Tibial artery (tissue), 4 donors: ENCODE measurements at places on chromosomes 1 and 21.

- DNase-seq, result no peak
Observed at GRCh38 chr1:53665996-53666395, 73.0 kb downstream of the GLIS1 start.

- peak; percentile 83 for DNase-seq
Observed at GRCh38 chr1:226939438-226940028, 561 bp upstream of the COQ8A start.

- DNase-seq, result no peak
Observed at GRCh38 chr1:167518331-167518700, at the start of gene CD247. TSS of gene CD247 (minus strand) at chr1:167518529. CDS start at chr1:167518465, 64 bp downstream.

GRCh38 chr1:91619881-91620280, 119.2 kb downstream of the CDC7 start:
- no peak for DNase-seq

GRCh38 chr1:189774721-189775287, 702.9 kb downstream of the BRINP3 start:
- no peak for DNase-seq

- DNase-seq, result no peak
Observed at GRCh38 chr1:223683586-223684487, 18.3 kb upstream of the CAPN8 start.

DNA sequence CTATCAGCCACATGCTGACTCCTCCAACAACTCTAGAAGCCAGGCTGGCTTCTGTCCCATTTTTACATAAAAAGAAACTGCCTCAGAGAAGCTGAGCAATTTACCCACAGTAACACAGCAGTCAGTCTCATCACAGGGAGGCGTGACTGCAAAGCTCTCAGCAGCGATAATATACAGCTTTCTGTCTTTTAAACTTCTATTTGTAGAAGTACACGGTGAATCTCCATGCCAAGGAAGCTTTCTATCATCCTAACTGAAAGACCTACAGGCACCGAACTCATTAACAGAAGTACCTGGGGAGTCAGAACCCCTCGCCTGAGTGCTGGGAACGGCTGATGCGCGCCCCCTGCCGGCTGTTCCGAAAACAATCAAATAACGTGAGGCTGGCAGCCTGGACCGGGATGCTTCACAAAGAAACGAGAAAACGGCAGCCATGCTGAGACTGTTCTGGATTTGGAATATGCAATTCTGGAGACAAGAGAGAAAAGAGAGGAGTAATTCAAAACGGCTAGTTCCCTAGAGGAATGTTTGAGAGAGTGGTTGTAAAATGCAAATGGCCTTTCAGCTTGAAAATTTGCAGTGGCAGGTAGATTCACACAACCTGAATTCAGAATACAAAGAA, 43.5 kb upstream of the RAB4A start:
- DNase-seq, result peak; percentile 77

DNA sequence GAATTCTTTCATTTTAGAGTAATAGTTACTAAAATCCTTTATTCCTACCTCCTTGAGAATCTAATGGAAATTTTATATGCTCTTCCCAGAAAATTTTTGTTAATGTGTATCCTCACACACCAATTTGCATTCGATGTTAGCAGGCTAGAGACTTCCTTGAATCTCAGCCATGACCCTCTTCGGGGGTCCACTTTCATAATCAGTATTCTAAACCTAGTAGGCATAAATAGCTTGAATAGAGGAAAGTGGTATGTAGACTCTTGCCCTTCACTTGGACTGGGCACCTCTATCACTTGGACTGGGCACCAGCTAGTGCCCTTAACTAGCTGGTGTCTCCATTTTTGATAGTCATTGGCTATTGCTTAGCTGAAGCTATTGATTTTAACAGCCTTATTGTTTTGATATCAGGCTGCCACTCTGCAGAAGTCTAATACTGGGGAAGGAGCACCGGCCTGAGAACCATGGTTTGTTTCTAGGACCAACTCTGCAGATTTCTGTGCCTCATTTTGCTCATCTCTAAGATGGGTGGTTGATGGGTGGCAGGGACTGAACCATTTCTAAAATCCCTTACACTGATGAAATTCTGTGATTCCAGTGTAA, 42.8 kb downstream of the MRPL39 start:
- DNase-seq, result no peak

- DNase-seq, result peak; percentile 35
Observed at GRCh38 chr1:42932442-42932941, 26.2 kb downstream of the SLC2A1 start.

DNA sequence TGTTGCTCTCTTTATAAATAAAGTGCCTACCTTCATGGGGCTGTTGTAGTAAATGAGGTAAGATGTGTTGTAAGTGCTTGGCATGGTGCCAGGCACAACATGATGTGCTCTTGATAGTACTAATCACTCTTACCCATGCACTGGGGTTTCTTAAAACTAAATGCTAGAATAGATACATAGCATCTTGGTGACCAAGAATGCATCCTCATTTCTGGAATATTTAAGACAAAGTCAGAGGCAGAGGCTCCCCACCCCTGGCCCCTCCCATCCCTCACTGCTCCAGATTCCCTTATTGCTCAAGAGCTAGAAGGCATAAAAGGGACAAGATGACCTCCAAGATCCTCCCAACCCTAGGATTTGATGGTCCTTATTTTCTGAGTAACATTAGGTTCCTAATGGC, 61.3 kb downstream of the GLUL start:
- peak; percentile 73 for DNase-seq

- no peak for DNase-seq
Observed at GRCh38 chr1:162372159-162373071, 4.2 kb downstream of the SPATA46 start.

DNA sequence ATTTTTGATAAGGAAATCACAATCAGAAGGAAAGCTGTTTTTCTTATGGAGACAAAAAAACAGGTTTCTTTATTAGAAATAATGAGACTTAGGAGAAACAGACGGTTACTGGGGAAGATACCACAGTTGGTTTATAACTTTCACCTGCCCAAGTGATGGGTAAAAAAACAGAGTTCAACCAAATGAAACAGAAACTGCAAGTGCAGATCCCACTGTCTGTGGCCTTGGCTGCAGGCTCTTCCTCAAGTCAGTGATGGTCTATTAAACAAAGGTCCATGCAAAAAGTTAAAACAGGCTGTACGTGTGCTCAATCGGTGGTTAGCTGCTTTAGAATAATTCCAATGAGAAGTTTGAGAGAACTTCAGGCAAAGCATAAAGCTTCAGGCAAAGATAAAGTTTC, 112.1 kb upstream of the NEGR1 start:
- DNase-seq, result no peak

DNA sequence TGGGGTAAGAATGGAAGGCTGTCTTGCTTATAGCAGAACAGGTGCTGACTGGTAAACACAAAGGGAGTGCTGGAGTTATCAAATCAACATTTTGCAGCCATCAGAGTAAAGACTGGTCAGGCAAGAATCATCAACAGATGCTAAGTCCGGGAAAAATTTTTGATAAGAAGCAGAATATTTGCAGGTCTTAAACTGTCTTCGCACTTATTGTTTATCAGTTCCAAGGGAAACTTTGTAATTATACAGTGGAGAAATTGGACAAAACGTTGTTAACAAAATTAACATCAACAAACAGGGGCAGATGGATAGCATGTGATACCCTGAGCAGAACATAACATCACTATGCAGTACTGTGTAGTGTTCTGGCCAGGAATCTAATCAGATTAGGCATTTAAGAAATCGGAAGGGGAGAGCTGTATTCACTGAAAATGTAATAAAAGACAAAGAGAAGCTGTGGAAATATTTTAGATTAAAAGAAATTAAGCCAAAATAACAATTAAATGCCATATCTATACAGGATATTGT, 127.1 kb downstream of the DAB1 start:
- DNase-seq, result no peak

- no peak for DNase-seq
Observed at GRCh38 chr1:2304921-2305681, 77.0 kb downstream of the SKI start.

DNA sequence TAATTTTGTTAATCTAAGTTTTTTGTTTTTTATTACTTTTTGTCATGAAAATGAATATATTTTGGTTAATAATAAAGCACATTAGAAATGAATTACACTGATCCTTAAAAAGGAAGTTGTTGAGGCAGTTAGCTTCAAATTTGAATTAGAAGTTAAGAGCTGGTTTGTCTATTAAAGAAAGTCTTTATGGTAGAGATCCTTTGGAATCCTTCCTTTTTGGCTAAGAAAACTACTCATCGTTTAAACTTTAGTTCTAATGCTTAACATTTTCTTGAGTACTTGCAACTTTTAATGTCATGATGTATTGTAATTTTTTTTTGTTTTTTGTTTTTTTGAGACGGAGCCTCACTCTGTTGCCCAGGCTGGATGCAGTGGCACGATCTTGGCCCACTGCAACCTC, 2.4 kb downstream of the PTBP2 start:
- no peak for DNase-seq

- DNase-seq, result no peak
Observed at GRCh38 chr1:3461238-3461933, 6.9 kb downstream of the ARHGEF16 start.

DNA sequence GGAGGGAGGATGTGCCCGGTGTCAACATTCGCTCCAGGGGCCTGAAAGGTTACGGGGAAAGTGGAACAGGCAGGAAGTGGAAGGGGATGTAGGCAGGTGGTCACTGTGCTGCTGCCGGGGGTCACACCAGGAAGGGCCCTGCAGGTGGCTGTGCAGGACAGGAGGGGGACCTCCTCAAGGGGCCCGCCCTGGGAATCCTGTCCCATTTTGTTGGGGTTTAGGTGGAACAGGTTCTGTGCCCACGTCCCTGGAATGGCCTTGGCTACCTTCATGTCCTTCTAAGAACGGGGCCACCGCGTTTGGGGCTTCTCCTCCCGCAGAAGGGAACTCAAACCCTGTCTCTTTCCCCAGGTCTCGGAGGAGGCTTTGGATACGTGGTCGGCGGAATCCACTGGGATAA, 11.9 kb downstream of the SLC45A1 start:
- no peak for DNase-seq

- no peak for DNase-seq
Observed at GRCh38 chr1:186154651-186155050, 220.4 kb downstream of the TPR start.

GRCh38 chr1:108142773-108143394, 57.3 kb downstream of the SLC25A24 start:
- DNase-seq, result no peak

GRCh38 chr1:46094471-46095005, 37.9 kb downstream of the PIK3R3 start:
- no peak for DNase-seq

- no peak for DNase-seq
Observed at GRCh38 chr1:173332026-173332425, 124.9 kb upstream of the TNFSF4 start.

DNA sequence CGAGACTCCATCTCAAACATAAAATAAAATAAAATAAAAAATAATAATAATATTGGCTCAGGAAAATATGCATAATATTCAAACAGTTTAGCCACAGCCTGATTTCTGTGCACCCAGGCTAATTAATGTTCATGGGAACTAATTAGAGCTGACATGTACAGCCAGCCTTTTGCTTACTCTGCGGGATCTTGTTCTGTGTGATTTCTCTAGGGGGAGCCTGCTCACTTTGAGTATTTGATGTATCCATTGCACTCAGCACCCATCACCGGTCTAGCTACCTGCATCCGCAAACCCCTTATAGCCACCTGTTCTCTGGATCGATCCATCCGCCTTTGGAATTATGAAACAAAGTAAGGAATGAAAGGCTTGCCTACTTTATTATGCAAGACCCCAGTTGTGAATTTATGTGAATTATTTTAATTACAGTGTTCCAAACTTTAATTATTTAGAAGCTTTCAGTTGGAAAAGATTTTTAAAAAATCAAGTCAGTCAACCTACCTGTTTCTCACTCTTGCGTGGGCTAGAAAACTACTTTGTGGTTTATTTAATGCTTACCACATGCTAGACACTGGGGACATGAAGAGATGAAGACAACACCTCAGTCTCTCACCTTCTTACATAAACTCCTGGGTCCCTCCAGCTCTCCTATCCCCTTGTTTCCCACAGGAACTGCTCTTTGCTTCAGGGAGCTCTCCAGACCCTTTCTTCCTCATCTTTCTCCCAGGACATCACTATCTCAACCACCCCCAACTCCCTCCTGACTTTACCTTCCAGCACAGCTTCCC, 25.4 kb downstream of the CFAP57 start:
- DNase-seq, result no peak
